SK-MEL-5 (cell line): ENCODE measurements at places on chromosomes 4 and X. TPM values are rescaled to one million over a fixed set of nuclear protein-coding genes. Genes with fewer than 3 reads are reported as not detected.

DGKK gene
- total RNA-seq: 0.03 TPM in 1 of 2 replicates, not detected in the other

PPARGC1A gene
- 88.7 and 101 TPM in 2 replicates for total RNA-seq

SLC26A1 gene
- 0.37 TPM in 1 of 2 replicates, not detected in the other for total RNA-seq

CLCN5 gene
- 25.9 and 26.8 TPM in 2 replicates for total RNA-seq

ZNF518B gene
- 19.6 and 22.5 TPM in 2 replicates for total RNA-seq

TMSB15A gene
- 4.2 and 6.0 TPM in 2 replicates for total RNA-seq

LPAR4 gene
- not detected in 2 replicates for total RNA-seq

- DNase-seq: no peak
These were observed 174.5 kb upstream of the MAOA start for GRCh38 chrX:43481576-43481975.

DNA sequence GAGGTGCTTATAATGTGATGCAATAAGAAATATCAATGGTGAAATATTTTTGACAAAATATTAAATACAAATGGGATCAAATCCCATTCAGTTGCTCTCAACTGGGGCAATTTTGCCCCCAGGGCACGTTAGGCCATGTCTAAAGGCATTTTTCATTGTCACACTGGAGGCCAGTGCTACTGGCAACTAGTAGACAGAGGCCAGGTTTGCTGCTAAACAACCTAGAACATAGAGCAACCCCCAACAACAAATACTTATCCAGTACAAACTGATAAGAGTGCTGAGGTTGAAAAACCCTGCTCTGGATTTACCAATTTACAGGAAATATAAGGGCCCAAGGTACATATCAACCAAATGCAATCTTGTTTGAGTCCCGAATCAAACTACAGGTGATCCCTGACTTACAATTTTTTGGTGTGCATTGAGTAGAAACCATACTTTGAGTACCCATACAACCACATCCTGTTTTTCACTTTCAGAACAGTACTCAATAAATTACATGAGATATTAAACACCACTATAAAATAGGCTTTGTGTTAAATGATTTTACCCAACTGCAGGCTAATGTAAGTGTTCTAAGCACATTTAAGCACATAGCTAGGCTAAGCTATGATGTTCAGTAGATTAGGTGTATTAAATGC, 237.5 kb downstream of the HNRNPD start:
- DNase-seq: no peak

DNA sequence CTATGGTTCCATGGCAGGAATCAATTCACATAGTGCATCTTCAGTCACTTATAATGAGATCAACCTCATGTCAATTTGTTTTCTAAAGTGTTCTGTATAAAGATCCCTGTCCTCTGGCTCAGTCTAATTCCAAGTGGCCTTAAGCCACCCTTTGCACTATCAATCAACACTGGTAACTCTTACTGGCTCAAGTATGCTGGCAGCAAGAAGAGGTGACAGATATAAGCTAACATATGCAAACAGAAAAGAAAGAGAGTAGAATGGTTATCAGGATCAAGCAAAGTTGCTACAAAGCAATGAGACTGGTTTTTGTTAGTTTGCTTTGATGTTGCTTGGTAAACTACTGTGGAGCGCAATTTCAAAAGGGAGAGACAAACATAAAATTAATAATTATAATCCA, 67.0 kb downstream of the AMMECR1 start:
- DNase-seq: no peak

DNA sequence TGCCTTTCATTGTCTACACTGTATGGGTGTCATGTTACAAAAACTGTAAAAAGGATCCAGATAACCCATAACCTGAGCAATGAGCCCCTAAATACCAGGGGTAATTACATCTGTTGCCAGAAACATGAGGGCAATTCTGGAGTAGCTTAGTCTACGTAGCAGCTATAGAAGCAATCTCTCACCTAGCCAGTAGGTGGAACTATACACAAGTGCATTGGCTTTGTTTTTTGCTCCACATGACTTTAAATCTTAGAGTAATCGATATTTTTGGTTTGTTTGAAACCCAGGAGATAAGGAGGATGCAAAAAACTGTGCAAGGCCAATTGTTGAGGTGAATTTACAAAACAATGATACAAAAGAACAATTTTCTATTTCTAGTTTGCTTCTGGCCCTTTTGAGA, 57.5 kb downstream of the GPR82 start:
- peak; percentile 48 for DNase-seq

DNA sequence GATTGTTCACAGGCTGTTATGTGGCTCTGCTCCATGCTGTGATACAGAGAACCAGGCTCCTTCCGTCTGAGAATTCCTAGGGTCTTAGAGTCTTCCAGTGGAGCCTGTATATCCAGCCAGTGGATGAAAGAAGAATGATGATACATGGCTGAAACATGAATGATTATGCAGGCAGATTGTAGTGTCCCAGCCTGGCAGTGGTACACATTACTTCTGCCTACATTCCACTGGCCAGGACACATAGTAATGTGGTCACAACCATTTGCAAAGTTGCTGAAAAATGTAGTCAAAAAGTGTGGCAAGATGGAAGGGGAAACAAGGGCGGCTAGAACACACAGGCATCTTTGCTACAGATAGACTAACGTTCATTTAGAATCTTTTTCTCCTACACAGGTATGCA, 4.5 kb upstream of the GBA3 start:
- no peak for DNase-seq

GRCh38 chrX:16826207-16826606, 39.9 kb downstream of the TXLNG start:
- peak; percentile 65 for DNase-seq

- no peak for DNase-seq
These were observed 28.6 kb upstream of the KIAA0232 start for GRCh38 chr4:6753891-6754290.

GRCh38 chr4:23171976-23172375, 479.2 kb downstream of the GBA3 start:
- peak; percentile 6 for DNase-seq

- no peak for DNase-seq
These were observed 255.8 kb downstream of the OPHN1 start for GRCh38 chrX:68177542-68177941.

GRCh38 chr4:148557793-148558192, 115.6 kb upstream of the NR3C2 start:
- DNase-seq: no peak

- DNase-seq: no peak
These were observed 161.1 kb downstream of the FBXW7 start for GRCh38 chr4:152374606-152375285.

DNA sequence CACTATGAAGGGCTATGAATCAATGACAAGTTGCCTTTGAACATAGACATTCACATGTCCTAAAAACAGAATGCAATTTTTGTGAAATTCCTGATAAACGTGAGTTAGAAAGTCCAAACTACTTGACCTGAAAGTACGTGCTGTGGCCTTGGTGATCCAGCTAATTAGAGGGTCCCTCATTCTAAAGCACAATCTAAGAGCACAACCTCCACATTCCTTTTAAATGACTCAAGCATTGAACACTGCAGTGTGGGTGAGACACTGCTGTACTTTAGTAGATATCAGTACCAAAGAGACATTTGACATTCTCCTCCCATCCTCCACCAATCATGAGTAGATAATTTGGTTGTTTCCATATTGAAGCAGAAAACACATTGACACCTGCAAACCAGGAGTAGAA, 73.5 kb downstream of the FAM47B start:
- no peak for DNase-seq

GRCh38 chrX:46929439-46930261, 17.4 kb downstream of the JADE3 start:
- no peak for DNase-seq

DNA sequence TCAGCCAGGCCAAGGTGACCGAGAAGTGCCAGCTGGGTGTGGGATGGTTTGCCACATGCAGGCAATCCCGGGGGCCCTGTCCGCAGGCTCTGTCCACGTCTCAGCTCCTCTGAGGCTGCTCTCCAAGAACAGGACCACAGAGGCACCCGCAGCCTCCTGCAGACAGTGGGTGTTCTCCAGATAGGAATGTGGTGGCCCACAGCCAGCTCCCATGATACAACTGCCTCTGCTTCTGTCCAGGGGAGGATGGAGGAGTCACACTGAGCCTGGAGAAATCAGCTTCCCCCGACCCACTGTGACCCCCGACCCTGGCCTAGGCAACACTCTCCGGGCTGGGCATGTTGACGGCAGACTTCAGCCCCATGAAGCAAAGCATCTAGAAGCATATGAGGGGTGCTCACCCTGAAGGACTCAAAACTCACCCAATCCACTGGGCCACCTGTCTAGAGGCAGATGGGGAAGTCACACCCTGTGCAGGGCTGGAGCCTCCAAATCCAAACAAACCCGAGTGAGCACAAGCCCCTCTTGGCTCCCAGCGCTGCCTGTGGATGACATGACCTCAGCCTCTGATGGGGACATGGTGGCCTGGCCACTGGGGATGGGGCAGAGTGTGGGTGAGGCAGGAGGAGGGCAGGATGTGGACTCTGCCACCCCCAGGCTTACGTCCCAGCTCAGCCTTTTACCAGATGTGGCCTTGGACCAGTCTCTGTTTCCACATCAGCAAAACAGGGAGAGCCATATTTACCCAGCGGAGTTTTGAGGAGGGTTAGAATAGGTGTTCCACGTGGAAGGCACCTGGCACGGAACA, 102.3 kb downstream of the PSAPL1 start:
- DNase-seq: no peak

- DNase-seq: no peak
These were observed 3.3 kb upstream of the CBR4 start for GRCh38 chr4:169013396-169013795.

- DNase-seq: no peak
These were observed 10.6 kb upstream of the PGRMC2 start for GRCh38 chr4:128298146-128298758.

DNA sequence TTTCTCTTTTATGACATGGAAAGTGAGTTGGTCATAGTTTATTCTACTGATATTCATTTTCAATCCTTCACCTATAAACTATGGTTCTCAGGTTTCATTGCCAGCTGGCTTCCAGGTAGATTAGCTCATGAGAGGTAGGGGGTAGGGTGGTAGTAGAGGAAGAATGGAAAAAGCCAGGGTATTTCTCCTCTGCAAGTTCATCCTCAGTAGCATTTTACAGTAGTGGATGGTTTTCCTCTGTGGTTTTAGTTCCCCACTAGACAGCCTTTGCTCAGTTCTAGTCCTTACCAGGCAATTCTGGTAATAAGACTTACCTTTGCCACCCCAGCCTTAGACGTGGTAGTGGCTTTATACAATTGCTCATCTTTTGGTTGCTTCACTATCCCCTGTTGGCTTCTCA, 8.9 kb upstream of the NAA11 start:
- no peak for DNase-seq
